ENCODE measurements at places on chromosomes 5 and 9. TPM values are rescaled to one million over a fixed set of nuclear protein-coding genes. Genes with fewer than 3 reads are reported as not detected.

The GKAP1 gene
- total RNA-seq = 1.9 TPM

GRCh38 chr5:83531661-83532060 is 60.1 kb downstream of the VCAN start:
- no peak for DNase-seq

- no peak for DNase-seq
Measured at GRCh38 chr5:148953711-148954110, 109.2 kb downstream of the SH3TC2 start.

The HSPA5 gene
- 83.3 TPM for total RNA-seq

The SLC6A18 gene
- not detected for total RNA-seq

GRCh38 chr9:127883959-127884358 is 6.5 kb upstream of the AK1 start:
- no peak for DNase-seq

- no peak for DNase-seq
Measured at GRCh38 chr5:158637039-158637438, 462.7 kb downstream of the EBF1 start.

Measured in HT1080 (cell line).